Esophagus squamous epithelium (tissue), 5 donors: ENCODE measurements at places on chromosomes 7 and 10. TPM values are rescaled to one million over a fixed set of nuclear protein-coding genes. Genes with fewer than 3 reads are reported as not detected.

DNA sequence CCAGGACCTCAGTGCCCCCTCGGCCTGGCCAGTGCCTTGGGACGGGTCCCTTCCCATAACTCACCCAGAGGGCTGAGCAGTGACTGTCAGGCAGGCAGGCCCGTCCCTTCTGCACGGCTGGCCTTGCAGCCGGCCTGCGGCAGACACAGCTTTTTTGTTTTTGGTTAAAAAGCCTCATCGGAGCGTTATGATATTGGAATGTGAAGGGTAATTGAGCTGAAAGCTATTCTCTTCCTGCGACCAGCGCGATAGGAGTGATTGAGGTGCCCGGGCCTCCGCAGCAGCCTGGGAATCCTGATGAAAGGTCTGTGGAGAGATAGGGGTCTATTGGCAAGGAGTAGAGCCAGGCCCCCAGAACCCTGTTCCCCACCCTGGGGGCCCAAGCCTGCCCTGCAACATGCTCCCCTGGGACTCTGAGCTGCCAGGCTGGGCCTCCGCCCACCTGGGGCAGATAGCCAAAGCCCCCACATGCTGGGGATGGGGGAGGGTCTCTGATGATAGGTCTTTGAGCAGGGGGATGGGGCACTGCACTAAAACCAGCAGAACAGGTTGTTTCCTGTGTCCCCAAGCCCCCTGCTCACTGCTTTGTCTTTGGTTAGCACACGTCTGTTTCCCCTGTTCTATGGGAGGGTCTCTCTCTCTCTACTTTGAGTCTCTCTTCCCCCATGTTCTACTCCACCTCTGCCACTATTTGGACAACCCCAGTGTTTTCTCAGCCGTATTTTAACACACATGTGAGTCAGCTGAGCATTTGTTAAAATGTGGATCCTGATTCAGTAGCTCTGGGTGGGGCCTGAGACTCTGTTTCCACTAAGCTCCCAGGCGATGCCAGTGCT, 131.9 kb downstream of the CDH23 start:
- DNase-seq, result no peak
- peaks cover 44% of the 10 kb centered on the region for H3K4me1 ChIP-seq
- H3K27me3 ChIP-seq, result no peaks in the 10 kb centered on the region

- H3K27ac ChIP-seq, result no peak overlapping the region
- peaks cover 6% of the 10 kb centered on the region for H3K27me3 ChIP-seq
- H3K36me3 ChIP-seq, result no peaks in the 10 kb centered on the region
- no peaks in the 10 kb centered on the region for H3K4me1 ChIP-seq
- no peak for DNase-seq
- H3K4me3 ChIP-seq, result no peak overlapping the region
Measured at GRCh38 chr10:114077347-114077746, 33.7 kb downstream of the ADRB1 start.

- no peaks in the 10 kb centered on the region for H3K36me3 ChIP-seq
- H3K4me1 ChIP-seq, result peaks cover 4% of the 10 kb centered on the region
- no peak overlapping the region for H3K4me3 ChIP-seq
- no peak for DNase-seq
- H3K27ac ChIP-seq, result no peak overlapping the region
- no peaks in the 10 kb centered on the region for H3K27me3 ChIP-seq
Measured at GRCh38 chr7:66583490-66584110, 45.1 kb upstream of the KCTD7 start.

DNA sequence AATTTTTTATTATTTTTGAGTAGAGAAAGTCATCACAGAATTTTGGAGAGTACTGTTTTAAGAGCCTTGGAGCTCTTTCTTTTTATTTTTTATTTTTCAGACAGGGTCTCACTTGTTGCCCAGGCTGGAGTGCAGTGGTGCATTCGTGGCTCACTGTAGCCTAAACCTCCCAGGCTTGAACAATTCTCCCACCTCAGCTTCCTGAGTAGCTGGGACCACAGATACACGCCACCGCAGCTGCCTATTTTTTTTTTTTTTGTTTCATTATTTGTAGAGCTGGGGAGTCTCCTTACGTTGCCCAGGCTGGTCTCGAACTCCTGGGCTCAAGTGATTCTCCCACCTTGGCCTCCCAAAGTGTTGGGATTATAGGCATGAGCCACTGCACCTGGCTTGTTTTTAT, 10.6 kb downstream of the CPA4 start:
- H3K27ac ChIP-seq, result no peak overlapping the region
- peaks cover 8% of the 10 kb centered on the region for H3K4me1 ChIP-seq
- no peak for DNase-seq
- no peak overlapping the region for H3K4me3 ChIP-seq
- H3K27me3 ChIP-seq, result no peaks in the 10 kb centered on the region

The ARF5 gene
- total RNA-seq, result 211 TPM

DNA sequence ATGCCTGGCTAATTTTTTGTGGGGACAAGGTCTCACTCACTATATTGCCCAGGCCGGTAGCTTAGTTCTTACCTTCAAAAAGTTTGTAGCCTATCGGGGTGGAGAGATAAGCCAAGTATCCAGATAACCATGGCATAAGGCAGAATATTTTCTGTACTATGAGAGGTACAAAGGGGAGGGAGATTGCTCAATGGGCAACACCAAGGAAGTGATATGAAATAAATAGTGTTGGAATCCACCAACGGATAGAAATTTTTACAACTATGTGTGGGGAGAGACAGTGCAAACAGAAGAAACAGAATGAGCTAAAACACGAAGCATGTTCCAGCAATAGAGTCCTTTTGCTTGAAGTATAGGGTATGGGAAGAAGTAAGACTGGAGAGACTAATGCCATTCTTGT, 8.1 kb downstream of the SCD start:
- H3K4me3 ChIP-seq, result no peak overlapping the region
- no peaks in the 10 kb centered on the region for H3K27me3 ChIP-seq
- H3K36me3 ChIP-seq, result no peaks in the 10 kb centered on the region
- no peak for DNase-seq
- H3K27ac ChIP-seq, result no peak overlapping the region
- H3K4me1 ChIP-seq, result peaks cover 29% of the 10 kb centered on the region

GRCh38 chr7:25028370-25029021, 48.5 kb upstream of the OSBPL3 start:
- no peak for DNase-seq
- H3K27me3 ChIP-seq, result no peaks in the 10 kb centered on the region
- H3K27ac ChIP-seq, result no peak overlapping the region

The RAPGEF5 gene
- 32.4 TPM for total RNA-seq

DNA sequence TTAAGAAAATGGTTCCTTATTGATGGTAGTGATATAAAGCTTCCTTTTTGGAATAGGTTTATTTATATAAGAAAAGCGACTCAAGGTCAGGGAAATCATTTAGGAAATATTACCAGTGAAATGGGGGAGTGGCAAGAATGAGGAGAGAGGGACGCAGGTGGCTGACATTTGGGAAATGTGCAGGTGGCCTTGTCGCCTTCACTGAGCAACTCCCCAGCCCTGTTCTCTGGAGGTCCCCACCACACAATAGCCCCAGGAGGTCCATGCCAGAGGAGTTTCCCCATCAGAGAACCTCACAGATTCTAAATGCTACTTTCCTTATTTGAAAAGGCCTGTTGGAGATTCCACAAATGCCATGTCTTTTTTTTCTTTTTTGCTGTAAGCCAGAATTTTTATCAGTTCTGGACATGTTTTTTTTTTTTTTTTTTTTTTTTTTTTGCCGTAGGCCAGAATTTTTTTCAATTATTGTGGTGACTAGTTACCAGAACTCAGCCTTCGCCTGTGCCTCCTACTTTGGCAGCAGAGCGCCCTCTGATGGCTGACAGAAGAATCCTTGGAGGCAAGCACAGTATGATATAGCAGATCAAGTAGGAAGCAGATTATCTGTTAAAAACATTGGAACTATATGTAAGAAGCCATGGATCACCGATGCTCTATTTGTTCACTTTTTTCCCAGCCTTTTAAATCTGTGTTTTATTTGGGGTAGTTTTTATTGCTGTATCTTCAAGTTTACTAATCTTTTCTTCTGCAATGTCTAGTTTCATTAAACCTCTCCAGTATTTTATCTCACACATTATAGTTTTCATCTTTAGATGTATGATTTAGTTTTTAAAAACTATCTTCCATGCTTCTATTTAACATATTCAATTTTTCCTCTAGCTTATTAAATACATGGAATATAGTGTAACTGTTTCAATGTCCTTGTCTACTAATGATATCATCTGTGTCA, 18.6 kb downstream of the OPALIN start:
- H3K4me1 ChIP-seq, result no peaks in the 10 kb centered on the region
- H3K4me3 ChIP-seq, result no peak overlapping the region
- no peak overlapping the region for H3K27ac ChIP-seq
- H3K27me3 ChIP-seq, result no peaks in the 10 kb centered on the region
- no peak for DNase-seq

GRCh38 chr10:102452672-102453340, 1.5 kb upstream of the C10orf95 start:
- H3K4me1 ChIP-seq, result peaks cover 16% of the 10 kb centered on the region
- H3K4me3 ChIP-seq, result no peak overlapping the region
- no peaks in the 10 kb centered on the region for H3K36me3 ChIP-seq
- no peaks in the 10 kb centered on the region for H3K27me3 ChIP-seq
- DNase-seq, result no peak

The HHEX gene
- total RNA-seq, result not detected

GRCh38 chr7:4246536-4246935, 435.6 kb upstream of the FOXK1 start:
- no peak for DNase-seq
- H3K36me3 ChIP-seq, result peaks cover 14% of the 10 kb centered on the region
- no peak overlapping the region for H3K4me3 ChIP-seq
- no peaks in the 10 kb centered on the region for H3K4me1 ChIP-seq

The TAS2R41 gene
- not detected for total RNA-seq

The EBLN1 gene
- total RNA-seq, result not detected

DNA sequence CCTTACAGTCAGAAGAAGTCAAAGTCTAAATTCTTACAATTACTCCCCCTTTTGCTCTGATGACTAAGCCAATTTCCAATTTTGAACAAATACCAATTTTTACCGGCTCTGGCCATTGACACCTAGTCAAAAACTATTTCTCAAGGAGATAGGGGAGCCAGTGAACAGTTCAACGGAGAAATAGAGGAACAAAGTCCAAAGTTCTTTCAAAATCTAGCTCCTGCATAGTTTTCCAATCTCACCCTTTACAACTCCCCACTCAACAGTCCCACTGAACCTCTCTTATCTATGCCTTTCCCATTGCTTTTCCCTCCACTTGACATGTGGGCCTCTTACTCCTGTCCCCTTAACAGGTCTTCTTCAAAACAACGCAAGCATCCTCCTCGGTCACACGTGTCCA, 192.9 kb downstream of the DOCK4 start:
- no peaks in the 10 kb centered on the region for H3K36me3 ChIP-seq
- H3K4me1 ChIP-seq, result no peaks in the 10 kb centered on the region
- no peak for DNase-seq
- no peaks in the 10 kb centered on the region for H3K27me3 ChIP-seq

The DNAH11 gene
- total RNA-seq, result 7.4 TPM

- no peak overlapping the region for H3K4me3 ChIP-seq
- DNase-seq, result no peak
- H3K27ac ChIP-seq, result no peak overlapping the region
- peaks cover 15% of the 10 kb centered on the region for H3K27me3 ChIP-seq
Measured at GRCh38 chr10:48459270-48460150, 145.4 kb downstream of the ARHGAP22 start.
